Spinal cord (tissue), 10 donors: ENCODE measurements at places on chromosomes 1 and 21. TPM values are rescaled to one million over a fixed set of nuclear protein-coding genes. Genes with fewer than 3 reads are reported as not detected.

DNA sequence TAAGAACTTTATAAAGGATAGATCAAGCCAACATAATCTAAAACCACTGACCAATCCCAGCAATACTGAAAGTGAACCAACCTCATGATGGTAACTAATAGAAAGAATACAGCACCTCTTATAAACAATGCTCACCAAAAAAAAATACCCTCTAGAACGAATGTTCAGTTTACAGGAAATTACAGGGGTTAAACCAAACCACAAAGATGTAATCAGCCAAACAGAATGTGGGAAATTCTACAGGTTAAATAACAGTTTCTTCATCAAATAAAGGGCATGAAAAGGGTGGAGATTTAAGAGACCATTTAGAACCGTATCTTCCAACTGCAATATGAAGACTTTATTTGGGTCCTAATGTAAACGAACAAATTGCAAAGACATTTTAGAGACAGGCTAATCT lies 30.4 kb downstream of the ARID4B start:
- no peak overlapping the region for H3K27ac ChIP-seq
- no peak overlapping the region for H3K4me3 ChIP-seq
- H3K36me3 ChIP-seq = no peaks in the 10 kb centered on the region

TDRD5 gene
- 2.3 TPM for polyA plus RNA-seq

DNA sequence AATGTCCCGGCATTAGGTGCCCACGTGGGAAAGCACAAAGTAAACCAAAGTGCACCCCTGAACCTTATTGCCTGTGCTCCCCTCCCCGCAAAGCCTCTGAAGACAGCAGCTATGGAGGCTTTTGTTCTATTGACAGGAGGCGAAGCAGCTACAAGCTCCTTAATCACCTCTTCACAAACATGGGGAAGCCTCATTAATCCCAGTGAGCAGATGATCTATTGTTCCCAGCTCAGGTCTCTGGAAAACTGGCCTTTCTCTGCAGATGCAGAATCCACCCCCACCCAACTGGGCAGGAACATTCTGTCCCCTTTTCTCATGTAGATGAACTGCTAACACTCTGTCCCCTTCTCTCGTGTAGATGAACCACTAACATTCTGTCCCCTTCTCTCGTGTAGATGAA lies 190.5 kb upstream of the CSF3R start:
- no peak for DNase-seq
- H3K36me3 ChIP-seq = no peaks in the 10 kb centered on the region
- H3K4me3 ChIP-seq = no peak overlapping the region
- H3K27me3 ChIP-seq = no peaks in the 10 kb centered on the region

GRCh38 chr1:67880056-67880601 lies 46.9 kb upstream of the GNG12 start:
- no peaks in the 10 kb centered on the region for H3K27me3 ChIP-seq
- H3K27ac ChIP-seq = no peak overlapping the region
- H3K36me3 ChIP-seq = no peaks in the 10 kb centered on the region
- no peaks in the 10 kb centered on the region for H3K4me1 ChIP-seq
- no peak for DNase-seq
- H3K4me3 ChIP-seq = no peak overlapping the region

TLR5 gene
- 4.8 TPM for polyA plus RNA-seq
